Fibroblast of skin of abdomen (primary cell): ENCODE measurements at places on chromosomes 4 and X.

- DNase-seq: no peak
Observed at GRCh38 chr4:6753891-6754290, 28.6 kb upstream of the KIAA0232 start.

DNA sequence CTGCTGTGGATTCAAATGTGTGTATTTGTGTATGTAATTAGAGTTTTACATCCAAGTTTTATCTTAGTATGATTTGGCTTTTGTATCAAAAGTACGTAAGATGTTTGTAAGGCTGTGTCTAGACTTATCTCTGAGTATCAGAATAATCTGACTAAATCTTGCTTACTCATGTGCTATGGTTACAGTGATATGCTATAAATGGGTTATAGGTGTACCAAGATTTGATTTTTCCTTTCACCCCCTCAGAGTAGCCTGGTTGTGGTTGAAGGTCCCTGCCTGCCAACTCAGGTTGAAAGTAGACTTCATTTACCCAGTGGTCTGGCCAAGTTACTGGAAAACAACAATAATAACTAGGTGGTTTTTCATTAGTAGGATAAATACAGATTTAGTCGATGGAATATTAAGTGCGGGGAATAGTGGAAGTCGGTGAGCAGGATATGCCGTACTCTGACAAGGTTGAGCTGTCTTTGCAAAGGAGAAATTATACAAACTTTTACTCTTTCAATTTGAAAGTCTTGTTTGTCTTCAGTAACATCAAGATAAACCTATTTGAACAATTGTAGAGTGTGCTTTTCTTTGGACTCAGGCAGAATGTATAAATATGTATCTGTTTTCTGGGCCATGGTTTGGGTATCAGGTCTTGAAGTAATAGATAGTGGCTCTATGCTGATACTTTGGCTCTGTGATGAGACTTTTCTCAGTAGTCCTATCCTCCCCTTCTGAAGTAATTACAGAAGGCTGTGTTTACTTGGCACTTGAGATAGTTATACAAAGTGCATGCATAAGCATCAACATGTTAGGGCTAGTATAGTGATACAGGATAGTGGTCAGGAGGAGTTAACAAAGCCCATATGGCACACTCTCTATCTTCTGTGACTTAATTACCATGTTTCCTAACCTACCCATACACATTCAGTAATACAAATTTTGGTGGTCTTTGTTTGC, 23.7 kb downstream of the BMP2K start:
- no peak for DNase-seq

DNA sequence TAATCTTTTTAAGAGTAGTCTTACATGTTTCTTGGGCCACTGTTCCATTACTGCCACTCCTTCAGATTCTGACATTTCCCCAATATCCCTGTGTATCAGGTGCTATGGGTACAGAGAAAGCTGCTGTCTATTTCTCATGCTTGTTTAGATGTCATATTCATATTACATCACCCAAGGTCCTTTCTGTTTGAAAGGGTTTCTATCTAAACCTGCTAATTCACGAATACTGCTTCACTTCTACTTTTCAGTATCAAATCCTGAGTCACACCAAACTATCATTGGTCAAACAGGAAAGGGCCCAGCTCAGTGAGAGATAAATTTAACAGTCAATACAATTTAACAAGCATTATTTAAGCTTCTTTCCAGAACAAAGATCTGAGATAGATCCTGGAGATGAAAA, 241.4 kb downstream of the UGT8 start:
- no peak for DNase-seq

DNA sequence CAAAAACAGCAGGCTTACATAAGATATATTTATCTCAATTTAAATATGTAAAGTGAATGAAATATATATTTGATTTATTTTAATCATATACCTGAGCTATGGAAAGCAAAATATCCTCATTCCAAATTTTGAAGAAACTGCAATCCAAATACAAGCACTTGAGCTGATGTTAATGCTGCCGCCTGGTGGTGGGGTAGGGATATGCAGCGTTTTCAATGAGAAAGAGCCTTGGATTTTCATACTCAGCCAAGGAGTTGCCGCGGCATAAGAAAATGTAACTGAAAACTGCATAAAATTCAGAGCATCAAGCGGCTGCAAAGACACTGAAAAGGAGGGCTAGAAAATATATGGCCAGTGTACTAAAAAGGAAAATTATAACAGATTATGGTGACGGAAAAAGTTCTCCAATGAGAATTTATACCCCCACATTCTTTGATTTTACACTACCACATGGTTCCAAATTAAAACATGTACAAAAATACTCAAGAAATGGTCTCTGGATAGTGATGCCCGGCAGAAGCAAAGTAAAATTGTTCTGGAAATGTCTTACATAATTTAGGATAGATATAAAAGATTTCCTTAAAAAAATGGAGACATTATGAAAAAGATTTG, 660.3 kb upstream of the PITX2 start:
- peak; percentile 58 for DNase-seq

DNA sequence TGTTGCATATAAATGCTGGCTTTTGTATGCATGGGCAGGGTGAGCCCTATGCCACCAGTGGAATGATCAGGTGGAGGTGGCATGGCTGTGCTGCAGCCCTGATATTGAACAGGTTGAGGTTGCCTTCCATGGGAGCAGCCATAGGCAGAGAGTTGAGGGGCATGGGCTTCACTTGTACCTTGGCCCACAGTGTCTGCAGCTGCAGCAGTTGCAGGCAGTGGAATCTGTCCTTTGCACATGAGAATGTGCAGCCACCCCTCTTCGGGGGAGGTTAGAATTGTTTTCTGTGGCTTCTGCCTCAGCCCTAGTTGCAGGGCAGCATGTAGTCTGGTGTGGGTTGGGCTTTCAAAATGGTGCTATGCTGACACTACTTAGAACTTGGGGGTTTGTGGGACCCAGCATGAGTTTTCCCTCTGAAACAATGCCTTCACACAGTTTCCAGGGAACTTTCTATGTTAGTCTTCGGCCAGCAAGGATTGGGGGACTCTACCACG, 25.4 kb upstream of the VSIG1 start:
- DNase-seq: no peak

- peak; percentile 16 for DNase-seq
Observed at GRCh38 chr4:159185591-159186023, 82.7 kb downstream of the RAPGEF2 start.

DNA sequence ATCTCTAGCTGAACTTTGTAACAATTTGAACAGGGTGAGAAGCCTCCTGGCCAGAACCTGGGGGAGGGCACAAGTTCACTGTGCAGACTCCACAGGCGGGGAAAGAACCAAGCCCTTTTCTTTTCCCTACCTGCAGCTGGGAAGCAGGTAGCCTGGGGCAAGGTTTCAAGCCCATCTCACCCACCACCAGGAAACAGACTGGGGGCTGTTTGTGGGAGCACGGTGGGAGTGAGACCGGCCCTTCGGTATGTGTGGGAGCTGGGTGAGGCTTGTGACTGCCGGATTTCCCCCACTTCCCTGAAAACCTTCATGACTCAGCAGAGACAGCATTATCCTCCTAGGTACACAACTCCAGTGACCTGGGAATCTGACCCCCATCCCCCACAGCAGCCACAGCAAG, 211.7 kb downstream of the ZNF674 start:
- DNase-seq: no peak
